Small intestine (tissue), 16 donors: ENCODE measurements at places on chromosomes 6 and 20. TPM values are rescaled to one million over a fixed set of nuclear protein-coding genes. Genes with fewer than 3 reads are reported as not detected.

GRCh38 chr6:35165630-35166071 is 24.5 kb upstream of the TCP11 start:
- no peak overlapping the region for H3K4me3 ChIP-seq
- H3K4me1 ChIP-seq, result no peaks in the 10 kb centered on the region
- H3K36me3 ChIP-seq, result no peaks in the 10 kb centered on the region
- H3K27me3 ChIP-seq, result peaks cover 4% of the 10 kb centered on the region
- peak; percentile 50 for DNase-seq

GRCh38 chr20:63099456-63100173 is 92.9 kb upstream of the BHLHE23 start:
- H3K36me3 ChIP-seq, result no peaks in the 10 kb centered on the region
- no peak overlapping the region for H3K4me3 ChIP-seq
- H3K4me1 ChIP-seq, result no peaks in the 10 kb centered on the region
- no peak for DNase-seq

MROH8 gene
- polyA plus RNA-seq, result 3.1 TPM

DNA sequence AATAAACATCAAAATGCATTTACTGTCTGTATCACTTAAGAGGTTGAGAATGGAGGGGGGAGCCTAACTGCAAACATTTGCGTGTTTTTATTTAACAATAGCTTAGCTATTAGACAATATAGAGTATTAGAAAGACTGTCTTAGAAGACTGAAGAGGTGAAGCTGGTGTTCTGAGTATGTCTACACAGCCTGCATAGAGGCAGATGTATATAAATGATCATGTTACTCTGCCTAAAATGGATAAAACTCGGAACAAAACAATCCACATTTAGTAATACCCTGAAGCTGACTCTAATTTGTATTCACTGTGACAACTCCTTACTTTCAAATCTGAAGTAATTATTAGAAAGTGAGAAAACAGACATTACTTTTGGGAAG is 181.9 kb downstream of the GMPR start:
- peaks cover 8% of the 10 kb centered on the region for H3K4me1 ChIP-seq
- H3K4me3 ChIP-seq, result no peak overlapping the region
- no peak for DNase-seq
- H3K27me3 ChIP-seq, result no peaks in the 10 kb centered on the region

- H3K36me3 ChIP-seq, result peaks cover 24% of the 10 kb centered on the region
- no peaks in the 10 kb centered on the region for H3K4me1 ChIP-seq
- no peaks in the 10 kb centered on the region for H3K27me3 ChIP-seq
- DNase-seq, result peak; percentile 63
Measured at GRCh38 chr20:47249913-47250312, 106.6 kb downstream of the ZMYND8 start.

TULP4 gene
- 12.3 TPM for polyA plus RNA-seq

DNA sequence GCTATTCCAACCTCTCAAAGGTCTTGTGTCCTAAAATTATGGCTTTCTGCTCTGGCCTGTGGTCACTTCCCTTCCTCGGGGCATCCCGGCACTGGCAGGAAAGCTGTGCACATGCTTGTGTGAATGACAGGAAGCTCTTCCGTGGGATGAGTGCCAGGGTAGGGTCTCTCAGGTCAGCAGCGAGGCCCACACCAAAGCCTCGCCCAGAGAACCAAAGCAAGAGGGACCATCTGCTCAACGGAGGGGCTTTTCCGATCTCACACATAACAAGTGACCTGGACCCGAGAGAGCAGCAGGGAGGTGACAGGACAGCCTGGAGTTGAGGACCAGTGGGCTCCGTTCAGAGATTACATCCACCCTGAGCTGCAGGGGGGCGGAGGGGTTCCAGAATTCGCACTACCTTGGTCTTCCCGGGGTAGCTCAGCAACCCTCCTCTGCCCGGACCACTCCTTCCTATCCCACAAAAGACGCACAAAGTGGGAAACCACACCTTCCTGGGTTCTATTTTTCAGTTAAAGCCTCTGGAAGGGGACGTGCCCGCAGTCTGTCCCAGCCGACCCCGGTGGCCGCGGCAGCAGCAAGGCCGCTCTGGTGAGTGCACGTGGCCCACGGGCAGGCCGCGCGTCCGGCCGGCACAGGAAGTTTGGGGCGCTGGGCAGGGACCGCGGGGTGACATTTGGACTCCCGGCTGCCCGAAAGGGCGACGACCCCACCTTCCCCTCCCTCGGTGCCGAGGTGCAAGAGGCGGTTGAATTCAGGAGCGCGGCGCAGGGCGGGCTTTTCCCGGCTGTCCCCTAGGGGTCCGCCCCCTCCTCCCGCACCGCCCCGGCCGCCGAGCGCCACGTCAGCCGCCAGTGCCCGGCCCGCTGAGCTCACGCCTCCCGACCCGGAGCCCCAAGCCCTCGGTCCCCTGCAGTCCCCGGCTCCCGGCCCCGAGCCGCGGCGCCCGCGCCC is 988 bp downstream of the TXNDC5 start:
- H3K4me1 ChIP-seq, result peaks cover 2% of the 10 kb centered on the region
- H3K27me3 ChIP-seq, result peaks cover 25% of the 10 kb centered on the region
- peak overlapping the region; percentile 93 for H3K4me3 ChIP-seq
- no peaks in the 10 kb centered on the region for H3K36me3 ChIP-seq
- H3K27ac ChIP-seq, result no peak overlapping the region
- peak; percentile 60 for DNase-seq

- no peaks in the 10 kb centered on the region for H3K4me1 ChIP-seq
- H3K4me3 ChIP-seq, result no peak overlapping the region
- H3K36me3 ChIP-seq, result no peaks in the 10 kb centered on the region
- no peak overlapping the region for H3K27ac ChIP-seq
- no peak for DNase-seq
- no peaks in the 10 kb centered on the region for H3K27me3 ChIP-seq
Measured at GRCh38 chr6:148590883-148591282, 155.9 kb upstream of the UST start.

DNA sequence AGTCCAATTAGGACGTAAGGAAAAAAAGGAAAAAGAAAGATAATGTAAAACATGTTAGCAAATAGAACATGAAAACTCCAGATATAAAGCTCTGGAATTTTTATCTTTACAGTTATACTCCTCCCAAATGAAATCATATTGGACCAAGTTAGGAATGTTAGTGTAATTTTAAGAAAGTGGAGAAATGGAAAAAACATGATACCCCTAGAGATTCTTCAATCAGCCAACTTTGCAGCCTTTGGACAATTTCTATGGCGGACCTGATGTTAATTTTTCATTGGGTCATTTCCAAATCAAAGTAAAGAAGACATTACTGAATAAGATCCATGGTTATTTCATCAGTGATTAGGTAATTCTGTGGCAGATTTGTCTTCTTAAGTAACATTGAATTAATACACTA is 748.7 kb downstream of the RFPL4B start:
- no peak for DNase-seq
- no peaks in the 10 kb centered on the region for H3K36me3 ChIP-seq
- no peaks in the 10 kb centered on the region for H3K27me3 ChIP-seq
- H3K4me1 ChIP-seq, result no peaks in the 10 kb centered on the region
- H3K27ac ChIP-seq, result no peak overlapping the region

DNA sequence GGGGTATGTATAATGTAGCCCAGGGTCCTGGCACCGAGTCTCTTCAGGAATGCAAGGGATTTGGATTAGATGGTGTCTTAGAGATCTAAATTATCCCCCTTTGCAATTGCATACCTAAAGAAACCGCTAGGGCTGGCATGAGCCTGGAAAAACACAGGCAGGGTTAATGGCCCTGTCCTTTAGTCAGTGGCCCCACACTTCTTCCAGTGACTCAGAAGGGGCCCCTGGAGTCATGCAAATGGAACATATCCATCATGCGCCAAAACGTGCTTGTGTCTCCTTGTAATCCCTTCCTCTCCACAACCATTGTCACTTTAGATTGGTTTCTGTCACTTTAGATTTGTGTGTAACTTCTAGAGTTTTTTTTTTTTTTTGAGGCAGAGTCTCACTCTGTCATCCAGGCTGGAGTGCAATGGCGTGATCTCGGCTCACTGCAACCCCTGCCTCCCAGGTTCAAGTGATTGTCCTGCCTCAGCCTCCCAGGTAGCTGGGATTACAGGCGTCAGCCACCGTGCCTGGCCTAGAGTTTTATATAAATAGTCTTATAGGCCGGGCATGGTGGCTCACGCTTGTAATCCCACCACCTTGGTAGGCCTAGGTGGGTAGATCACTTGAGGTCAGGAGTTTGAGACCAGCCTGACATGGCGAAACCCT is 8.7 kb upstream of the MYBL2 start:
- no peaks in the 10 kb centered on the region for H3K27me3 ChIP-seq
- peaks cover 18% of the 10 kb centered on the region for H3K4me1 ChIP-seq
- no peak overlapping the region for H3K4me3 ChIP-seq
- H3K36me3 ChIP-seq, result no peaks in the 10 kb centered on the region
- DNase-seq, result peak; percentile 62
